Naive thymus-derived CD8-positive, alpha-beta T cell (primary cell): ENCODE measurements at places on chromosomes 11 and 22. TPM values are rescaled to one million over a fixed set of nuclear protein-coding genes. Genes with fewer than 3 reads are reported as not detected.

MUC6 gene
- not detected for total RNA-seq

ADM gene
- 0.77 TPM for total RNA-seq

PIH1D2 gene
- not detected for total RNA-seq

CFAP300 gene
- not detected for total RNA-seq

HBB gene
- not detected for total RNA-seq

CD6 gene
- 384 TPM for total RNA-seq

MS4A1 gene
- total RNA-seq = 45.0 TPM

APOL3 gene
- total RNA-seq = 215 TPM

WNT7B gene
- total RNA-seq = not detected

CDC42BPG gene
- 10.3 TPM for total RNA-seq

NCR3LG1 gene
- 5.7 TPM for total RNA-seq

ZFPL1 gene
- 49.4 TPM for total RNA-seq

TPBGL gene
- 0.16 TPM for total RNA-seq

GGT5 gene
- not detected for total RNA-seq

UPB1 gene
- total RNA-seq = 0.86 TPM

SCGB1A1 gene
- not detected for total RNA-seq

OR52E2 gene
- total RNA-seq = not detected

ANO1 gene
- not detected for total RNA-seq

SLC29A2 gene
- total RNA-seq = 12.9 TPM

HOATZ gene
- total RNA-seq = not detected

TUB gene
- total RNA-seq = not detected

OR51B4 gene
- total RNA-seq = not detected

MPEG1 gene
- 5.9 TPM for total RNA-seq

MMP27 gene
- not detected for total RNA-seq

HORMAD2 gene
- not detected for total RNA-seq

E2F8 gene
- total RNA-seq = not detected

TMEM191B gene
- total RNA-seq = 11.4 TPM

CAPN1 gene
- 99.5 TPM for total RNA-seq

FAT3 gene
- total RNA-seq = not detected

SMC1B gene
- not detected for total RNA-seq

TBX10 gene
- total RNA-seq = not detected

ARHGAP8 gene
- 4.8 TPM for total RNA-seq

OR5D16 gene
- total RNA-seq = not detected

FOLR3 gene
- total RNA-seq = not detected

VWA5A gene
- total RNA-seq = 8.9 TPM

FGF3 gene
- not detected for total RNA-seq

LAYN gene
- 1.4 TPM for total RNA-seq

NDUFV1 gene
- total RNA-seq = 197 TPM

VEGFB gene
- total RNA-seq = 62.1 TPM

FXYD6 gene
- not detected for total RNA-seq

POU2AF3 gene
- not detected for total RNA-seq

EIF3F gene
- 310 TPM for total RNA-seq
